Brain (organoid and tissue), 16 donors: ENCODE measurements at places on chromosomes 7 and 10.

DNA sequence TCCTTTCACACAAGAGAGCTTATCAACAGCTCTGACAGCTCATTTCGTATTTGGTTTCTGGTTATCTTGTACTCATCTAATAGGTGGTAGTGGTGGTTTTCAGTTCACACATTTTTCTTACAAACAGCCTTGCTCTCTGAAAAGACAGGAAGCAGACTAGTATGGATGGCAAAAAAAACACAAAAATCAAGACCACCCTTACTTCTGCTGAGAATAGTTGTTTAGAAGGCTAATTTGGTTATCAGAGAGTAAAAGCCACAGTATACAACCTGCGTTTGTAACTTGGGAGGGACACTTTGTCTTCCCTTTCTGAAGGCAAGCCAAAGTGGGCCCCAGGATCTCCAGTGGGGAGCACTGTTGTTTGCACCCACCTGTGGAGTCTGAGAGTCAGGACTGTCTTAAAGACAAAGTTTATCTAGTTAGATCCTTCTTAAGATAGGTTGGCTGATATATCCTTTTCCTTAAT, 68.0 kb downstream of the PIP4K2A start:
- no peak for DNase-seq

GRCh38 chr7:46710927-46711326, 789.9 kb upstream of the IGFBP3 start:
- DNase-seq, result no peak

- DNase-seq, result peak; percentile 6
These were observed 57.1 kb downstream of the ZNF467 start for GRCh38 chr7:149716007-149716931.

DNA sequence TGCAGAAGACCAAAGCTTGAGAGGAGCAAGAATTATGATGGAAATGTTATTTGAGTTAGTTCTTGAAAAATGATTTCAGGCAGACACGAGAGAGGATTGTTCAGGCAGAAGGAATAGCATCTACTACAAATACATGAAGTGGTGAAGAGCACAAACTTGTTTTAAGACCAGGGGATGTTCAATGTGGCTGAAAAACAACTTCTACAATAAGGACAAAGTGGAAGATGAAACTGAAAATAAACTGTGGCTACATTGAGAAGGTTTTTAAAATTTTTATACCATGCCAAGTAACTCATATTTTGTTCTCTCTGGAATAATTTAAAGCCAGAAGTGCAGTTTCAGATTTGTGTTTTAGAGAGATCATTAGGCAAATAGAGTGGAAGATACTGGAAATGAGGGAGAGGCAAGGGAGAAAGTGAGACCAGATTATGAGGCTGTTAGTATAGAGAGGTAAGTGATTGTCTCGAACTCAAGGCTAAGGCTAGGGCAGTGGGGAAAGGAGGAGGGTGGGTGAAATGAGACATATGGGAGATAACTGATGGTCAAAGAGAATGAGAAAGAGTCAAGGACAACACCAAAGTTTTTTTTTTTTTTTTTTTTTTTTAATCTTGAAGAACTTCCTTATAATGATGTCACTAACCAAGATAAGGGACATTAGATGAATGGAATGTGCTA, 115.4 kb downstream of the MDFIC start:
- no peak for DNase-seq

- no peak for DNase-seq
These were observed 191.6 kb downstream of the FANK1 start for GRCh38 chr10:126087796-126088505.

DNA sequence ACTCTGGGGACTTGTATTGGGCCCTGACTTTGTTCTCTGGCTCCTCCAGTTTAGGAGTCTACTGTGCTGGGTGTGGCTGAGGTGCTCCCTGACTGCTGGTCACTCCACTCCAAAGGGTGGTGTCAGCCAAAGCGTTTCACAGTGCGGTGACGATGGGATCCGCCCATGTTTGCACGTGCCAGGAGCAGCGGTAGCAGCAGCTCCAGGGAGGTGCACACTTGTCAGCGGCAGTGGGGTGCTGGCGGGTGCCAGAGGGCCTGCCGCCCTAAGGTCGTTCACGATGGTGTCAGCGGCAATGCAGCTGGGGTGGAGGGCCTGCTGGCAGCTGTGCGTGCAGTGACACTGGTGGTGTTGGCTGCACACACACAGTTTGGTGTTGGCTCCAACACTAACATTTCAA, 268.5 kb upstream of the AKR1E2 start:
- no peak for DNase-seq

- DNase-seq, result no peak
These were observed 40.9 kb upstream of the MTPN start for GRCh38 chr7:136018104-136018503.

GRCh38 chr10:761376-761775, 71.9 kb upstream of the DIP2C start:
- no peak for DNase-seq

DNA sequence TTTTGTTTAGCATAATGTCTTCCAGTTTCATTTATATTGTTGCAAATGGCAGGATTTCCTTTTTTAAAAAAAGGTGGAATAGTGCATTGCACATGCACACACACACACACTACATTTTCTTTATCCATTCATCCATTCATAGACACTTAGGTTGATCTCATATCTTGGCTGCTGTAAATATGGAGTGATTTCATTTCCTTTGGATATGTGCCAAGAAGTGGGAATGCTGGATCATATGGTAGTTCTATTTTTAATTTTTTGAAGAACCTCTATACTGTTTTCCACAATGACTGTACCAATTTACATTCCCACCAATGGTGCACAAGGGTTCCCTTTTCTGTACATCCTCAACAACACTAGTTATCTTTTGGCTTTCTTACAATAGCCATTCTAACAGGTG, 68.9 kb downstream of the EBLN1 start:
- no peak for DNase-seq

GRCh38 chr10:28897617-28898464, 220.5 kb downstream of the BAMBI start:
- DNase-seq, result peak; percentile 79

DNA sequence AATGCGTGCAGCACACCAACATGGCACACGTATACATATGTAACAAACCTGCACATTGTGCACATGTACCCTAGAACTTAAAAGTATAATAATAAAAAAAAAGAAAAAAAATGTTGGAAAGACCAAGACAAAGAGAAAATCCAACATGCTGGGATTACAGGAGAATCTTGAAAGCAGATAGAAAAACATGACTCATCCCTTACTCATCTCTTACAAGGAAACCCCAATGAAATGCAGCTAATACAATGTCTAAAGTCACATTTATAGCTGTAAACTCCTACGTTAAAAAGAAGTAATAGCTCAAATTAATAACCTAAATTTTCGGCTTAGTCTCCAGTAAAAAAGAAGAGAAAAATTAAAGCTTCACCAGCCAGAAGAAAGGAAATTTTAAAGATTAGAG, 47.5 kb upstream of the DGKB start:
- no peak for DNase-seq

DNA sequence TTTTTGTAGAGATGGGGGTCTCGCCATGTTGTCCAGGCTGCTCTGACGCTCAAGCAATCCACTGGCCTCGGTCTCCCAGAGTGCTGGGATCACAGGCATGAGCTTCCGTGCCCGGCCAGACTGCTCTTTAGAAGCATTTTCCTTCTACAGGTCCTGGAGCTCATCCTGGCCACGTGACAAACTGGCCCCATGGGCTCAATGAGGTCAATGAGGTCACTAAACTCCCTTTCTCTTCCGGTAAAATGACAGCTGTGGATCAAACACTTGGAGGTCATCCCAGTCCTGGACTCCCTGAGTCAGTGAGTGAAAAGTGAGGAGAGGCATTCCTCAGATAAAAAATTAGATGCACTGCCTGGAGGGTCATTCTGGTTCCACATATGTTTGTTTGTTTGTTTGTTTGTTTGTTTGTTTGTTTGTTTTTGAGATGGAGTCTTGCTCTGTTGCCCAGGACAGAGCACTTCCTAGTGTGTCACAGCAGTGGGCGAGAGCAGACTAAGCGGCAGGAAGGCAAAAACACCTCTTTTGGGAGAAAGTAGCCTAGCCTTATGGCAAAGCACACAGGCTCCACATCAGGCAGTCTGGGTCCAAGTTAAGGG, 134.9 kb downstream of the TNS3 start:
- DNase-seq, result no peak

DNA sequence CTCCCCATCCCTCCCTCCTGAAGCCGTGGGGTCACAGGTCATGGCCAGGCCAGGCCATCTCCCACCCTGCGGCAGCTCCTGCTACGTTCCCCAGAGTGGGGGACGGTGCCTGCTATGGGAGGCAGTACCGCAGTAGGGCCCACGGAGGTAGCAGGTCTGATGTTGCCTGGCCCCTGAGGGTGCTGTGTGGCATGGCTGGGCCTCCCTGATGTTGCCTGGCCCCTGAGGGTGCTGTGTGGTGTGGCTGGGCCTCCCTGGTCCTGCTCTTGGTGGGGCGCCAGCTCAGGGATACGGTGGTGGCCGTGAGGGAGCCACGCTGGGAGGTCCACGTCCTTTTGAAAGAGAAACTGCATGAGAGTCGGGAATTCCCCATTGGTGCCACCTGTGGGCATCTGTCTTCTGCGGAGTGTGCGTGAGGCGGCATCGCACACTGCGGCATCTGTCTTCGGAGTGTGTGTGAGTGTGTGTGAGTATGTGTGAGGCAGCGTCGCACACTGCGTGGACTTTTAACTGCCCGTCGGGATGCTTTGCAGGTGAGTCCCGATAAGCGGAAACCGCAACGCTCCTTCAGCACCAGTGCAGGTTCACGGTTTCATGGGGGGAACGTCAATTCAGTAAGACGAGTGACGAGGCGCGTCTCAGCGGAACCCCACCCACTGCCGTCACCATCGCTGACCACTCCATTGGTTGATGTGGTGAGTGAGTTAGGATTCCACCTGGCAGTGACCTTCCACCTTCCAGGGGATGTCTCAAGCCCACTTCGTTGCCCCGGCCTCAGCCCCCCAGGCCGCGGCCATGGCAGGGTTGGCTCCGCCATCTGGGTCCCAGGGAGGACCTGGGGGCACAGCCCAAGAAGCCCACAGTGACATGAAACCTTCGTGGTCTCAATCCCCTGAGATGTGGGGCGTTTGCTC, 51.2 kb upstream of the CFAP46 start:
- DNase-seq, result no peak

GRCh38 chr10:21079330-21079658, 182.2 kb upstream of the NEBL start:
- no peak for DNase-seq

- DNase-seq, result no peak
These were observed 13.1 kb downstream of the CASP2 start for GRCh38 chr7:143300959-143301935.

DNA sequence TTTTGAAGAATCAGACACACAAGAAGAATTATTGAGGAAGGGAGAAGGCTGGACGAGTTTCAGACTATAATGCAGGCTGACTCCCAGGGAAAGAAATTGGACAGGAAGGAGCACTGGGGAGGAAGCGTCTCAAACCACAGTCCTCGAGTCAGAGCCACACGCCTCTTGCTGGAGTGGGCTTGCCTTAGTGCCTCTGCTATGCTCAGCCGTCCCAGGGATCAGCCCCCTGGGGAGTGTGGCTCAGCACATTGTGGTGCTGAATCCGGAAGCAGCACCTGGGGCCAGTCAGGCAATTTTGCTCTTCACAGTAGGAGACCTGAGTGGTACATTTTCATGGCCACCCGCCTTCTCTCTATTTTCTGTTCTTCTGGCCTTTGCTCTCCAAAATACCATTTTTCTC, 67.4 kb upstream of the SLC35G1 start:
- no peak for DNase-seq

GRCh38 chr7:30553141-30553540, 41.5 kb upstream of the GARS1 start:
- no peak for DNase-seq

GRCh38 chr10:126628746-126629145, 41.7 kb downstream of the C10orf90 start:
- peak; percentile 77 for DNase-seq

GRCh38 chr7:47180516-47180826, 401.4 kb downstream of the TNS3 start:
- no peak for DNase-seq

DNA sequence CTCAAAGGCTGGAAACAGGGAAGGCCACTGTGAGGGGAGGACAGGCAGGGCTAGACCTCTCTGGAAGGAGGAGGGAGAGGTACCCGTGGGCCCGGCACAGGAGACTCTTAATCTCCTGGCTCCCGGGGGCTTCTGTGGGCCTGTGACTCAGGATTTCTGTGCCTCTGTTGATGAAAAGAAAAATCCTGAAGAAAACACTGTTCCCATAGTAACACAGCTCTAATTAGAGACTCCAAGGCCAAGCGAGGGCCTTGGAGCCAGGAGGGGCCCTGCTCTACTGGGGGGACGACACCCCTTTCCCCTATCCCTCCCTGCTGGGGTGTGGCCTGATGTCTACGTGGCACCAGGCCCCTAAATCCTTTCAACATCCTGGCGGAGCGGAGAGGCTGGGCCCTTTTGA, 174.1 kb upstream of the TNRC18 start:
- DNase-seq, result no peak

GRCh38 chr10:514137-514671, 175.3 kb downstream of the DIP2C start:
- DNase-seq, result peak; percentile 83

DNA sequence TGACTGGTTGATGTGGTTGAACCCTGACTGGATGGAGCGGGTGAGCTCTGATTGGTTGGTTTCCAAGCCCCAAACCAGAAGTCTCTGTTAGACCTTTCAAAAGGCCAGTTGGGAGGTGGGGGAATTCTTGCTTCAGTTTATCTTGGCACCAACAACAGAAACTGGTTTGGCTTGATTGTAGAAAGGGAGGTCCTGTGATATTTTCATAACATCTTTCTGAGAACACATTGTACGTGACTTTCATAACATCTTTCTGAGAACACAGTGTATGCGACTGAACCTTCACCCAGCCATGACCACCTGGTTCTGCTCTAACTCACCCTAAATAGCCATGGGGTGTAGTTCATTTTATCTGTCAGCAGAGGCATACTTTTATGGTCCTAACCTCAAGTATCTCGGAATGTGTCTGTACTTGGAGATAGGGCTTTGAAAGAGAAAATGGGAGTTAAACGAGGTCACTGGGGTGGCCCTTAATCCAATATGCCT, 88.3 kb downstream of the GALNT17 start:
- DNase-seq, result no peak

DNA sequence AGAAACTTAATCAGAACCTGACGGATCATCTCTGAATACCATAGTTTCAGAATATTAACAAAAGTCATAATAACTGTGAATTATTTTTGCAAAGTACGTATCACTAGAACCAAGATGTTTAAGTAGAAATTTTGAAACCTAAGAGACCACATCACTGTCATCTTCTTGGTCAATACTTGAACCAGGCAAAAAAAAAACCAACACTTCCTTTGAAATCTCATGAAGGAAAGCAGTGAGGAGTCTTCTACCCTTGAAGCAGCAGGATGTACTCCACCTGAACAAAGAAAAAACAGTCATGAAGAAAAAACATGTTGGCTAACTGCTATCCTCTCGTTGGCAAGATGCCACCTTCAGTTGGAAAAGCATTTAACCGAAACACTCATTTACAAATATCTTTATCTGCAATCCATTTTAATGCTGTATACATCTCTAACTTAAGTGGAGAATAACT, 82.4 kb downstream of the SRPK2 start:
- no peak for DNase-seq
